ENCODE measurements at places on chromosomes 7 and 10.

- DNase-seq, result no peak
Measured at GRCh38 chr10:77005871-77006270, 631.7 kb downstream of the KCNMA1 start.

- DNase-seq, result peak; percentile 65
Measured at GRCh38 chr10:13787015-13787421, 200.3 kb downstream of the PRPF18 start.

DNA sequence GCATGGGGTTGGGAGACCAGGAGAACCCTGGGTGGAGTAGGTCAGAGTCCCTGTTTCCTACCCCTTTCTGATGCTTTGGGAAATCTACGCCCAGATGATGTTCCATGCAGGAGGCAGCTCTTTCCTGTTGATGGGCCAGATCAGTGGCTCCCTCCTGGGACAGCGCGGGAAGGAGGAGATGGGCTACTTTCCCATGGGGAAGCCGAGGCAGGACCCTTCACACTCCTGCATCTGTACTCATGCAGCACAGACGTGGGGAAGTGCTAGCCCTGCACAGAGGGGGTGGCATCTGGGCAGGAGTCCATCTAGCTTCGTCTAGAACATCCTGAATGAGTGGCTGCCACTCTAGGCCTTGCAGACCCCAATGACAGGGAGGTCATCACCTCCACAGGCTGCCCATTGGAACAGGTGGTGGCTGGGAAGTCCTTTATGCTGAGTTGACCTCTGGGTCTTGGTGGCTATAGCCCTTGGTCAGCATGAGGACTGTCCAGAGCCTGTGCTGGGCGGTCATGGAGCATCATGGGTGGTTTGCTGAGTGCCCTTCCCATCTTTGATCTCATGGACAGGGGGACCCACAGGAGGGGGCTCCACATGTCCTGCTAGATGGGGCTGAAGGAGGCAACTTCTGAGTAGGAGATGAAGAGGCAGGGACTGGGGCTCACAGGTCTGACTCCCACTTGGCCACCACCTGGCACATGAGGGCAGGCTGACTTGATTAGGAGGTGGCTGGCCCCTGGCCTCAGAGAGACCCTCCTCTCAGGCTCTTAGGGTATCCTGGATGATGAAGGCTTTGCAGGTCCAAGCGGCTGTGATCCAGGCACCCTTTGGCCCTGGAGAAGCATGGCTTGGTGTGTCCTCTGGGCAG, 24.6 kb downstream of the RAMP3 start:
- DNase-seq, result no peak

- no peak for DNase-seq
Measured at GRCh38 chr10:20901110-20901509, 4.0 kb upstream of the NEBL start.

- no peak for DNase-seq
Measured at GRCh38 chr10:61390851-61391250, 62.3 kb downstream of the TMEM26 start.

DNA sequence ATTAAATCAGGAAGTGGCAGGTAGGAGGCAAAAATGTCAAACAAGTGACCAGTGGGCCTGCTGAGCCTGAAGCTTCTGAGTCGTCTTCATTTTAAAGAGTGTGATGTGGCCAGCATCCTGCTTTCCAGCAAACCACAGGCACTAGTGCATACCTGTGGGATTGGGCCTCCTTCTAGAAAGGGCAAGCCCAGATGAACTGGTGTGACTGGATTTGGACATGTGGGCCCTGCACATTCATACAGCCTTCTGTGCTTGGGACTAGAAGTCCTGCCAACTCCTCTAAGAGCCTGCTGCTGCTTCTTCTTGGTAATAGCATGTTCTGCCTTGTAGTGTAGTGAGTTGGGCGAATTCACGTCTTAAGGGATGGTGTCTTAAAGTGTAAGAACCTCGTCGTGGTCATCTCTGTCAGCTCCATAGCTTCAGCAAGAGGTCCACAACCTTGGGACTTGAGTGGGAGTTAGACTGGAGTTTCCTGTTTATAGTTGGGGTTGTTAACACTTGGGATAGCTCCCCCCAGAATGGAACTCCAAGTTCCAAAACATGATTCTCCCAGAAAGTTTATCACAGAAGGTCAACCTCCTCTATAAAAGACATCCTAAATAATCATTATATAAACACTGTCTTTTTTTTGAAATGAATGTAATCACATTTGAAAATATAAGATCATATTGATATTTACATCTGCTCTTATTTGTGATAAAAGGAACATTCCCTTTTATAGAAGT, 11.2 kb downstream of the BMPER start:
- DNase-seq, result no peak

DNA sequence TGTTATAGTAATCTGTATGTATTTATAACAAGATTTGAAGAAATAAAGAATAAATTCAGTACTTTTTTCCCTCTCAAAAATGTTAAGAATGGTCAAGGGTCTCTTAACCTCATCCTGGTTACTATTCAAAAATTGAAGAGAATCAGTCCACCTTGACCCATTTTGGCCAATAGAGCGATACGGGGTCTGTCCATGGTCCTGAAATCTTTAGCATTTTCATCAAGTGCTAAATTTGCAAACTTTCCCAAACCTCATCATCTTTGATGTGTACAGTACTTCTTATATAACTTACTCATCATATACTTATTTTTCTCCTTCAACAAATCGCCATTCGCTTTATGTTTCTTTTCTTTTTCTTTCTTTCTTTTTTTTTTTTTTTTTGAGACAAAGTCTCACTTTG, 23.6 kb downstream of the TMEM178B start:
- no peak for DNase-seq

DNA sequence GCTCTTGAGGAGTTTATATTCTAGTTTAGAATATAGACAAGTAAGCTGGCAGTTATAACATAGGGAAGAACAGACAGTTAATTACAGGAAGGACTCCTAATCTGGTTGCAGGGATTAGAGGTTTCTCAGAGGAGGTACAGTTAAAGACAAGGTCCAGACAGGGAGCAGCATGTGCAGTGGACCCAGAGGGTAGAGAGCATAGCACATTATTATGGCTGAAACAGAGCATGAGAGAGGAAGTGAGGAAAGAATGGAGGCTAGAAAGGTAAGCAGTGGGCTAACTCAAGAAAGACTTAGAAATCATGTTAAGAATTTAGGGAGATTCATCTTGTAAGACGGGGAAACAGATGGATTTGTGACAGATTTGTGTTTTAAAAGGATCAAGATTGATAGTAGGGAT, 9.7 kb downstream of the MIOS start:
- no peak for DNase-seq

GRCh38 chr7:129376778-129377700, 57.2 kb upstream of the STRIP2 start:
- DNase-seq, result no peak

GRCh38 chr7:69677054-69677852, 79.0 kb downstream of the AUTS2 start:
- no peak for DNase-seq

GRCh38 chr7:55508221-55509011, 63.9 kb downstream of the VOPP1 start:
- DNase-seq, result no peak

- DNase-seq, result no peak
Measured at GRCh38 chr10:110725801-110726630, 81.9 kb downstream of the RBM20 start.

- DNase-seq, result no peak
Measured at GRCh38 chr7:24110056-24110455, 173.9 kb upstream of the NPY start.

DNA sequence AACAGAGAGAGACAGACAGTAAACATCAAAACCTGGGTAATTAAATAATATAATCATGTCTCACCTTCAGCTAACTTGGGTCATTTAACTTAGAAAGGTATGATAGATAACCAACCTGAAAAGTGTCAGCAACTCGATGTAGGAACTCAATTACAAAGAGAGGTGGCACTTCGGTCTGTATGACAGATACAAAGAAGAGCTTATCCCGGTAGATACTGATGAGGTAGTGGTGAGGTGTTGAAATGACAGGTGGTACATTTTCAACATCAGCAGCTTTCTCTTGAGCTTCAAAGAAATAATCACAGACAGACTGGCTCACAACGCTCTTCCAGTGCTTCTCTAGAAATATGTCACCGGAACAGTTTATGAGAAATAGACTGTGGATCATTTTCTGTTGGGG, 12.6 kb downstream of the AP3M1 start:
- no peak for DNase-seq

- no peak for DNase-seq
Measured at GRCh38 chr10:103871006-103871405, 15.6 kb upstream of the SH3PXD2A start.

DNA sequence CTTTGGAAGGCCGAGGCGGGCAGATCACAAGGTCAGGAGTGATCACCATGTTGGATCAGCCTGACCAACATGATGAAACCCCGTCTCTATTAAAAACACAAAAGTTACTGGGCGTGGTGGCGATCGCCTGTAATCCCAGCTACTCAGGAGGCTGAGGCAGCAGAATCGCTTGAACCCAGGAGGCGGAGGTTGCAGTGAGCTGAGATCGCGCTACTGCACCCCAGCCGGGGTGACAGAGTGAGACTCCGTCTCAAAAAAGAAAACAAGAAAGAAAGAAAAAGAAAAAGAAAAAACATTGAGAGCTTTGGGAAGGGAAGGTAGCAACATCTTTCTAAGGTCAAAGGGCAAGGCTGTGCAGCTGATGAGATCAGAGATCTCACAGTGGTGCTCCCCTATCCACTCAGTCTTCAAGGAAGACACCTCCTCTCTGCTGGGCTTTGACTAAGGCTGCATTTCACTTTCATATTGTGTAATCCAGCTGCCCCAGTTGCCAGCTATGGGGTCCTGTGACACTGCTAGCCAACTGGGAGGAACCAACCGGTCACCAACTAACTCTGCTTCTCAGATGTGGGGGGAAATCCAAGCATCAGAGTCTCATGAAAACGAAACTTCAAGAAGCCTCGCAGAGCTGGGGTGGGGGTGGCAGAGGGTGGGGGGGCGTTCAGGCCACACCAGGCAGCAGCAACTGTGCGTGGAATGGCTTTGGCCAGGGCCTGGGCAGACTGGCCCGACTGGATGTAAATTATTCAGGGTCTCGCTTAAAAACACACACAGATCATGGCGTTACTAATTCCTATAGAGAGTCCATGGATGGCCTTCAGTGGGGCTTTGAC, 1.5 kb downstream of the IL15RA start:
- peak; percentile 58 for DNase-seq

GRCh38 chr7:131459256-131459655, 97.2 kb downstream of the PODXL start:
- no peak for DNase-seq

- DNase-seq, result no peak
Measured at GRCh38 chr10:110150046-110150445, 57.4 kb upstream of the MXI1 start.

DNA sequence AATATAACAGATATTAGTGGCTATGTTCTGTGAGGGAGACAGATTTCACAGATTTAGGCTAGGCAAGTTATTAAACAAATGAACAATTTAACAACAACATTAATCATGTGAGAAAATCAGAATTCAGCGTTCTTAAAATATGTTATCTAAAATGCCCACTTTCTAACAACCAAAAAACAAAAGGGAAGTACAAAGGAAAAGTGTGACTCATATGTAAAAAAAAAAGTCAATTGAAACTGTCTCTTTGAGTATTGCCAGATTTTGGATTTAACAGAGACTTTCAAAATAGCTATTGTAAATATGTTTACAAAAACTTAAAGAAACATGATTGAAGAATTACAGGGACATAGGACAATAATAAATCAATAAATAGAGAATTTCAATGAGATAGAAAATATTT, 34.8 kb upstream of the ARHGAP22 start:
- DNase-seq, result no peak

GRCh38 chr10:71233482-71233892, 21.1 kb downstream of the UNC5B start:
- DNase-seq, result no peak

GRCh38 chr10:88080213-88080612, 216.8 kb downstream of the PTEN start:
- no peak for DNase-seq

- no peak for DNase-seq
Measured at GRCh38 chr10:88946965-88947590, 5.5 kb downstream of the ACTA2 start.

GRCh38 chr7:81190997-81191768, 272.3 kb upstream of the SEMA3C start:
- DNase-seq, result no peak

GRCh38 chr10:132050191-132050590, 15.6 kb upstream of the JAKMIP3 start:
- no peak for DNase-seq

DNA sequence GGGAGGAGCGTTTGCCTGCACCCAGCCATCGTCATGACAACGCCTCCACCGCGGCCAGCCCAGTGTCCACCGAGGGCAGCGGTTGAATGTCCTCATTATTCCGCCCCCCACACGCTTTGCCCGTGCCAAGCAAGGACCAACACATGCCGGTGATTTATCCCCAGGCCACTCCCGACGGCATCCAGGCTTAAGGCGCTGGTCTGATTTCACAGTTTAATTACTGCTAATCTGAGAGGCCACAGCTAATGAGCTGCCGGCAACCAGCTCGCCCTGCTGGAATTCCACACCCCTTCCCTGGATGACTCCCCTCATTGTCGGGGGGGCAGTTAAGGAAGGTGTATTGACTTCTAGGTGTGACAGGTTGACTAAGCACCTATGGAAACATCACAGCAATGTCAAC, 432.3 kb downstream of the DNAJB6 start:
- DNase-seq, result no peak

DNA sequence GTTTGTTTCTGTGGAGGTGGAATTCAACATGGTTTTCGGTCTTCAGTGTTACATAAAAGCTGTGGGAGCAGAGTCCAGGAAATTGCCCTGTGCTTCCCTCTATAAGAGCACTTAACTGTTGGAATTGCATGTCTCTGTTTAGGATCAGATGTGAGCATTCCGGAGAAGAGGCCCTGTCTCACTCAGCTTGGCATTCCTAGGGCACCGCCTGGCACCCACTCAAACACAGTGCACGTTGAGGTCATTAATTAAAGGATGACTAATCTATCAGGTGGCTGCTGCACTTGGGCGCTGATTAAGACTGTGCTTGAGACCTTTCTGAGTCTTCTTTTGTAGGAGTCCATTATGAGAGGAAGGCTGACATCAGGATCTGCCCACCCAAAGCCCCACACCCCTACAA, 82.8 kb upstream of the VIPR2 start:
- DNase-seq, result no peak

DNA sequence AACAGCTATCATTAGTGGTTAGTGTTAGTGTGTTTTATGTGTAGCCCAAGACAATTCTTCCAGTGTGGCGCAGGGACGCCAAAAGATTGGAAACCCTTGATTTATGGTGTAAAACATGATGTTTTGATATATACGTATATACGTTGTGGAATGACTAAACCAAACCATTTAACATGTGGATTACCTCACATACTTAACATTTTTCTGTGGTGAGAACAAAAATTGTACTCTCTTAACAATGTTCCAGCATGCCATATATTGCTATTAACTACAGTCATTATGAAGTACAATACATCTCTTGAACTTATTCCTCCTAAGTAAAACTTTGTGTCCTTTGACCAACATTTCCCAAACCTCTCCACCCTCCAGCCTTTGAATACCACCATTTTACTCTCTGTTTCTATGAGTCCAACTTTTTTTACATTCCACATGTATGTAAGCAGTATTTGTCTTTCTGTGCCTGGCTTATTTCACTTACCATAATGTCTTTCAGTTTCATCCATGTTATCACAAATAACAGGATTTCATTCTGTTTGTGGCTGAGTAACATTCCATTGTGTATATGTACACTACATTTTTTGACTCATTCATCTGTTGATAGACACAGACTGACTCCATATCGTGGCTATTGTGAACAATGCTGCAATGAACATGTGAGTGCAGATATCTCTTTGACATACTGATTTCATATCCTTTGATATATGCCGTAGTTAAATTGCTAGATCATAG, 42.2 kb upstream of the MAGI2 start:
- DNase-seq, result no peak

GRCh38 chr7:24978843-24979469, 1.0 kb downstream of the OSBPL3 start:
- DNase-seq, result no peak

All from stimulated activated CD4-positive, alpha-beta T cell treated with anti-CD3 and anti-CD28 coated beads, Interleukin-4, amount 100 ng/mL, for 48 hours (primary cell).